Calu3 (cell line): ENCODE measurements at places on chromosomes 11 and 22. TPM values are rescaled to one million over a fixed set of nuclear protein-coding genes. Genes with fewer than 3 reads are reported as not detected.

GRCh38 chr11:8823174-8823742 is 87.7 kb upstream of the AKIP1 start:
- no peak overlapping the region for H3K4me3 ChIP-seq
- no peaks in the 10 kb centered on the region for H3K36me3 ChIP-seq
- no peaks in the 10 kb centered on the region for H3K4me1 ChIP-seq
- H3K27me3 ChIP-seq, result no peaks in the 10 kb centered on the region
- no peak for DNase-seq

DNA sequence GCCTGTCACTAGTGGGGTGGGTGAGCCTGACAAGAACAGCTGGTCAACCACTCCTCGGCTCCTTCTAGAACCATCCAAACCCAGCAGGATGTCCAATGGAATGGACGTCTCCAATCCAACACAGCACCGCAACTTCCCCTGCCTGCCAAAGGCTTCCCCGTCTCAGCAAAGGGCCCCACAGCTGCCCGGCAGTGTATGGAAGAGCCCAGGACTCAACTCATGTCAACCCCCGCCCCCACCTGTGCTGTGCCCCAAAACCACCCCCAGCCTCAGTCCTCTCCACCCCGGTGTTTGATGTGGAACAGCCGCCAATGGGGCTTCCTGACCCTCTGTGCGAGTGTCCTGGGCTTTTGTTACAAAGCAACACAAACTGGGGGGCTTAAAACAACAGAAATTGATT is 223.8 kb downstream of the CTTN start:
- H3K27ac ChIP-seq, result no peak overlapping the region
- no peaks in the 10 kb centered on the region for H3K4me1 ChIP-seq
- H3K27me3 ChIP-seq, result no peaks in the 10 kb centered on the region
- no peak for DNase-seq

GRCh38 chr11:73176874-73177155 is 34.7 kb upstream of the FCHSD2 start:
- H3K27me3 ChIP-seq, result peaks cover 13% of the 10 kb centered on the region
- no peak for DNase-seq
- H3K27ac ChIP-seq, result no peak overlapping the region
- no peak overlapping the region for H3K4me3 ChIP-seq

- no peaks in the 10 kb centered on the region for H3K4me1 ChIP-seq
- no peak for DNase-seq
- H3K36me3 ChIP-seq, result no peaks in the 10 kb centered on the region
Measured at GRCh38 chr11:95506777-95507176, 275.8 kb upstream of the SESN3 start.

DNA sequence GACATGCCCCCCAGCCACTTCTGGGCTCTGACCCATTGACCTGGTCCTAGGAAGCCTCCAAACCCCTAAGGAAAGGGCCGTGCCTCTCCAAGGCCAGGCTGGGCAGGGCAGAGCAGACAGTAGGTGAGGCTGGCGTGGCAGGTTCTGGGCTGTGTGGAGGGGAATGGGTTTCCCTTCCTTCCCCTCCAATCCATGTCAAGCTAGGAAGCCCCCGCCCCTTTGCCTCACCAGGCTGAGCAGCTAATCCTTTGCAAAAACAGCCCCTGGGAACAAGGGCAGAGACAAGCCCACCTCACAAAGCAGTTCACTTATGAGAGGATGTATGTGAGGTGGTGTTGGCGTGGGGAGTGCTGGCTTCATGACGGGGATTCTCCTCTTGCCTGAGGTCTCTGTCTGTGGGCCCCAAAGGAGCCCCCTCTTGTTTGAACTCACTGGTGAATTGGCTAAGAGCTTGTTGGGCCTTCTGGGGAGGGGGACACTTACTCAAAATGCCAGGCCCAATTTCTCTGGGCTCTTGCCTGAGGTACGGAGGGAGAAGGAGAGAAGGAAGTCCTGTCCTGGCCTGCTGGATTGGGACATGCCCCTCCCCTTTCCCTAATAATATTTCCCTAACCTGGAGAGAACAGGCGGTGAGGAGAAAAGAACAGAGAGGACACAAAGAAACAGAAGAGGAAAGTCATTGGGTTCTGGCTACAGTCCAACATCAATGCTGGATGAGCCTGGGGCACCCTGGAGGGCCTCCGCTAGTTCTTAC is 1.6 kb upstream of the TRIM29 start:
- no peaks in the 10 kb centered on the region for H3K36me3 ChIP-seq
- no peak overlapping the region for H3K27ac ChIP-seq
- H3K4me1 ChIP-seq, result no peaks in the 10 kb centered on the region
- no peak overlapping the region for H3K4me3 ChIP-seq
- no peak for DNase-seq

DNA sequence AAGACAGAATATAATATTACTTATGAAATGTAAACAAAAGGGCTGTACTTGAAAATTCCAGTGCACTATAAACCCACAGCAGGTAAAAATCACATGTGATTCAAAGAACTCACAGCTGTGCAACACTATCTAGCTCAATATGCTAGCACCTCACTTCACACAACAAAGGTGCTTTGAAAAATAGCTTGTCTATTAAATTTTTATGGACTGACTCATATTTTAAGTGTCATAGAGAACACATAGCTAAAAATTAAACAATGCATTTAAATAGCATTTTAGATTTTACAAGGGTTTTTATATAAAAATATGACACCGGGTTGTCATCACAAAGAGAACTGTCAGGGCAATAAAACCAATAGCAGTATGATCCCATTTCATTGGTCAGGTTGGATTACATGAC is 1390.5 kb upstream of the TENM4 start:
- no peak overlapping the region for H3K27ac ChIP-seq
- DNase-seq, result no peak
- H3K4me1 ChIP-seq, result peaks cover 6% of the 10 kb centered on the region
- no peaks in the 10 kb centered on the region for H3K27me3 ChIP-seq
- no peak overlapping the region for H3K4me3 ChIP-seq
- no peaks in the 10 kb centered on the region for H3K36me3 ChIP-seq

- peak overlapping the region; percentile 72 for H3K4me3 ChIP-seq
- peak overlapping the region; percentile 87 for H3K27ac ChIP-seq
- H3K27me3 ChIP-seq, result no peaks in the 10 kb centered on the region
- peaks cover 20% of the 10 kb centered on the region for H3K4me1 ChIP-seq
Measured at GRCh38 chr22:49971232-49972162, 10.9 kb downstream of the PIM3 start.

DNA sequence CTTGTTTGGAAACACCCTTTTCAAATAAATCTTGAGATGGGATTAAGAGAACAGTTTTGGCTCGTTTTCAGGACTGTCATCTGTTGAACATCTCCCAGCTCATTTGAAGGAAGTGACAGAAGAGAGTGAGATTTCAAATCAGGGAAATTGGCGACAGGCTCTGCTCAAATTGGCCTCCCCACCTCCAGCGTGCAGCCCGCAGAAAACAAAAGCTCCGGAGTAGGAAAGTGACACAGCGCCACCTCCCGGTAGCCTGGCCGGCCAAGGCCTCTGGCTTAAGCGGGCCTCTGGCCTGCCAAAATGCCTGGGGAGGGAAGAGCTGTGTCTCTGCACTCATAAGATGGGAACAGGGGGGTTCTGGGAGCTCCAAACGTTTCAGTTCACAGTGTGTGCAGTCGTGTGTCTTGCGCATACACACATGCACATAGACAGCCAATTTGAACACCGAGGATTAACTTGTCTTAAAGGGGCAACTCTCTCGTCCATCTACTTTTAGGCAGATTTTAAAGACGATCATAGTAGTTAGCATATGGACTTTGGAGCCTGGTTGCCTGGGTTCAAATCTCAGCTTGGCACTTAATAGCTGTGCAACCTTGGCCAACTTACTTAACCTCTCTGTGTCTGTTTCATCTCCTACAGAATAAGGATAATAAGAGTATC is 132.7 kb upstream of the RCN1 start:
- peak; percentile 73 for DNase-seq
- H3K4me3 ChIP-seq, result no peak overlapping the region
- H3K27me3 ChIP-seq, result peaks cover 42% of the 10 kb centered on the region
- no peak overlapping the region for H3K27ac ChIP-seq
- no peaks in the 10 kb centered on the region for H3K36me3 ChIP-seq

- no peaks in the 10 kb centered on the region for H3K27me3 ChIP-seq
- H3K4me3 ChIP-seq, result no peak overlapping the region
- H3K27ac ChIP-seq, result no peak overlapping the region
- DNase-seq, result no peak
- no peaks in the 10 kb centered on the region for H3K36me3 ChIP-seq
- H3K4me1 ChIP-seq, result peaks cover 3% of the 10 kb centered on the region
Measured at GRCh38 chr22:17787716-17788330, 13.6 kb upstream of the BID start.

- peaks cover 5% of the 10 kb centered on the region for H3K27me3 ChIP-seq
- no peak overlapping the region for H3K4me3 ChIP-seq
- peak; percentile 46 for DNase-seq
- peaks cover 9% of the 10 kb centered on the region for H3K4me1 ChIP-seq
- H3K27ac ChIP-seq, result no peak overlapping the region
- H3K36me3 ChIP-seq, result no peaks in the 10 kb centered on the region
Measured at GRCh38 chr11:36702330-36703054, 104.5 kb upstream of the RAG2 start.

DNA sequence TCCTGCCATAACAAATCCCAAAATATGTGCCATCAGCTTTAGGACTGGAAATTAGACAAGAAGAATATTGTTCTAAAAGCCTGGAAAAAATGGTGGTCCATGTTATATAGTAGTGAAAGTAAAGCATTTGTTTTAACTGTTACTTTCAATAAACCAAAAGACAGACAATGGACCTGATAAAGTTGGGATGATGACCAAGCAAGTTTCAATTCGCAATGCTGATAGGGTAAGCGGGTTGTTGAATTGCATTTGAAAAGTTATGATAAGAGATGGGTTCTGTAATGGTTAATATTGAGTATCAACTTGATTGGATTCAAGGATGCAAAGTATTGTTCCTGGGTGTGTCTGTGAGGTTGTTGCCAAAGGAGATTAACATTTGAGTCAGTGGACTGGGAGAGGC is 131.9 kb upstream of the ZC3H12C start:
- no peak overlapping the region for H3K4me3 ChIP-seq
- no peaks in the 10 kb centered on the region for H3K36me3 ChIP-seq
- H3K27ac ChIP-seq, result no peak overlapping the region
- no peaks in the 10 kb centered on the region for H3K4me1 ChIP-seq

GRCh38 chr11:34234086-34234740 is 123.6 kb downstream of the ABTB2 start:
- no peaks in the 10 kb centered on the region for H3K27me3 ChIP-seq
- H3K4me3 ChIP-seq, result peak overlapping the region; percentile 14
- DNase-seq, result peak; percentile 81
- H3K27ac ChIP-seq, result peak overlapping the region; percentile 73
- H3K36me3 ChIP-seq, result peaks cover 16% of the 10 kb centered on the region

DNA sequence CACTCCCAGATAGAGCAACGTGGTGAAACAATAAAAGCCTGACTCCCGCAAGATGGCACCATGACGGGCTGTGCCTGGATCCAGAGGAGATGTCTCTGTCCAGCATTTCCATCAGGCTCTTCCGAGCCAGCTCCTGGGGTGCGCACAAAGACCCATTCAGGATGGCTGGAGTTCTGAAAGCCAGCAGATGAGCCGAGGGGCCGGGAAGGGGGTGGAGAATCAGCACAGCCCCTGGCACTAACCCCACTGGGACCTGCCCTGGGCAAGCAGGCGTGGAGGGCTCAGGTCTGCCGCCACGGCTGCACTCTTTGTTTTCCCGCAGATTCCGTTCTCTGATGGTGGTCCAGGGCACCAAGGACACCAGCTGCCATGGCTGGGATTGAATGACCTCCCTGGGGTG is 97.2 kb upstream of the BLID start:
- DNase-seq, result no peak
- no peak overlapping the region for H3K4me3 ChIP-seq
- H3K4me1 ChIP-seq, result peaks cover 9% of the 10 kb centered on the region
- no peaks in the 10 kb centered on the region for H3K36me3 ChIP-seq
- H3K27me3 ChIP-seq, result peaks cover 13% of the 10 kb centered on the region
- H3K27ac ChIP-seq, result no peak overlapping the region

DNA sequence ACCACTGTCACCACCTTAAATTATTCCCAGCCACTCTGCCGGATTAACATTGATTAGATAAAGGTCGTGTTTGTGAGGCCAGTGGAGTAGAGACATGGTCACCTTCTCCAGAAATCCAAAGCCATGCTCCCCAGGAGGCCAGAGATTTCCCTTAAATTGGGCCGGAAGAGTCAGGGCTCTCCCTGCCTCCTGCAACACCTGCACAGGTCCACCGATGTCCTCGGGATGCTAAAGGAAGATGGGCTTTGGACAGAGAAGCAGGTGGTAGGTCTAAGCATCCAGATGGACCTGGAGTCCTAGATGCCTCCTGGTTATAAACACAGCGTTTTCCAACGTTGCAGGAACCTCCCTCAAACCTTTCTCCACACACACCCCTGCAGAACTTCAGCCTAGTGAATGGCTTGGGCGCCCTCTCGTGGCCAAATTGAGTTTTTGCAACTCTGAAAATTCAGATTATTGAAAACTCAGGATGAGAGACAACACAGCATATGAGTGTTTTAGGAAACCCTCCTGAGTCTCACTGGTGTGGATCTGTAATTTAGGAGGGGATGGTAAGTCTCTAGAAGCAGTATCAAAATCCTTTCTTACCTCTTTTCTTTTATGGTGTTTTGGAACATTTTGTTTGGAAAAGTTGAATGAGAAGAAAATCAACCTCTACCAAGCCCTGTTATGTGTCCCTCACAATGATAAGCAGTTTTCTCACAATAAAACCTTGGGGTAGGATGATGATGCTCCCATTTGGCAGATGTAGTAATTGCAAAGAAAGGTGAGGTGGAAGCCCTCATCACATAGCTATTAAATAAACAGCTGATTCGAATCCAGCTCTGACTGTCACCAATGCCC is 109.6 kb downstream of the RRAS2 start:
- peaks cover 31% of the 10 kb centered on the region for H3K27me3 ChIP-seq
- DNase-seq, result peak; percentile 54
- no peaks in the 10 kb centered on the region for H3K36me3 ChIP-seq
- no peak overlapping the region for H3K27ac ChIP-seq

GRCh38 chr22:46072110-46072881 is 78.0 kb upstream of the PPARA start:
- H3K27me3 ChIP-seq, result no peaks in the 10 kb centered on the region
- peaks cover 18% of the 10 kb centered on the region for H3K4me1 ChIP-seq
- H3K36me3 ChIP-seq, result peaks cover 95% of the 10 kb centered on the region
- DNase-seq, result peak; percentile 60
- peak overlapping the region; percentile 98 for H3K27ac ChIP-seq

GRCh38 chr11:5317292-5317691 is 6.8 kb downstream of the OR51B2 start:
- no peaks in the 10 kb centered on the region for H3K36me3 ChIP-seq
- DNase-seq, result no peak
- no peaks in the 10 kb centered on the region for H3K4me1 ChIP-seq
- H3K27me3 ChIP-seq, result peaks cover 13% of the 10 kb centered on the region

- no peak overlapping the region for H3K27ac ChIP-seq
- no peaks in the 10 kb centered on the region for H3K36me3 ChIP-seq
- no peak overlapping the region for H3K4me3 ChIP-seq
- H3K27me3 ChIP-seq, result peaks cover 47% of the 10 kb centered on the region
- no peak for DNase-seq
Measured at GRCh38 chr11:60717956-60718355, 6.6 kb upstream of the MS4A18 start.

GRCh38 chr11:57473285-57473841 is 13.0 kb downstream of the RTN4RL2 start:
- peaks cover 37% of the 10 kb centered on the region for H3K27me3 ChIP-seq
- H3K4me1 ChIP-seq, result peaks cover 11% of the 10 kb centered on the region
- H3K27ac ChIP-seq, result no peak overlapping the region

The LRRC4C gene
- not detected in 2 replicates for total RNA-seq

The KIAA1671 gene
- 63.1 and 67.4 TPM in 2 replicates for total RNA-seq

The ACR gene
- total RNA-seq, result not detected in 2 replicates

The C11orf21 gene
- not detected in 2 replicates for total RNA-seq

The B3GAT1 gene
- total RNA-seq, result 0.20 and 0.35 TPM in 2 replicates

The LRP4 gene
- total RNA-seq, result 0.80 and 1.3 TPM in 2 replicates
